Activated gamma-delta T cell treated with Interleukin-2 at 50 U/mL for 16 hours (primary cell): ENCODE measurements at places on chromosomes 2 and 18.

DNA sequence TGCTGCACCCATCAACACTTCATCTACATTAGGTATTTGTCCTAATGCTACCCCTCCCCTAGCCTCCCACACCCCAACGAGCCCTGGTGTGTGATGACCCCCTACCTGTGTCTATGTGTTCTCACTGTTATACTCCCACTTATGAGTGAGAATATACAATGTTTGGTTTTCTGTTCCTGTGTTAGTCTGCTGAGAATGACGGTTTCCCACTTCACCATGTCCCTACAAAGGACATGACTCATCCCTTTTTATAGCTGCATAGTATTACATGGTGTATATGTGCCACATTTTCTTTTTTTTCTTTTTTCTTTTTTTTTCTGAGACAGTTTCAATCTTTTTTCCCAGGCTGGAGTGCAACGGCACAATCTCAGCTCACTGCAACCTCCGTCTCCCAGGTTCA lies 284.1 kb upstream of the CYP26B1 start:
- no peak for DNase-seq

DNA sequence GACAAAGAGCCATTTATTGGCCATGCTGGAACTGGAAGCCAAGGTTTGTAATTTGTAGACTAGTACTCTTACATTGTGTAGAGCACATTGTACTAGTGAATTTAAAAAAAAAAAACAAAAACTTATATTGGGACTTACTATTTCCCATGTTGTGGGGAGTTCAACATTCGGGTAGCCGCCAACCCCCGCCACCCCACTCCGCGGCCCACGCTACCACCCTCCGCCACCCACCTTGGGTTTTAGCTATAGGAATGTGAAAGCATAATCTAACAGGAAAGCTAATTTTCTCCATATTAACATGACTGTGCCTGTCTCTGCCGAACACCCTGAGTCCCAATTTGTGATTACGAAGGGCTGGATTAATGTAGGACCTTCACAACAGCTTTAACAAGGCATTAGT lies 275.8 kb downstream of the FIGN start:
- DNase-seq, result no peak

DNA sequence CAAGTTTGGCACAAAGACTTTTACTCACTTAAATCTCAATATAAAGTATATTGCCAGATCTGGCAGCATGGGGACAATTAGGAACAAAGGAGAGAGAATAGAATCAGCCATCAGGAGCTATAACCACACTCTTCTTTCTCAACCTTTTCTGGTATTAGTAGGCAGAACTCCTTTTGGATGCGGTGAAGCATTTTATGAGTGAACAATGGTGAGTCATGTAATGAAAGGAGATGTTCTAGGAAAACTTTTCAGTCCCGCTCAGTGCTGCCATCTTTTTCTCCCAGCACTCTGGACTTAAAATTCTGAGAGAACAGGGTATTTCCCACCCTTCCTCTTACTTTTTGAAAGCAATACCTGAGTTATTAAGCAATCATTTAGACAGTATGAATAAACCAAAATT lies 32.2 kb downstream of the PLEKHA3 start:
- no peak for DNase-seq

GRCh38 chr2:44747794-44748193 lies 193.7 kb upstream of the SIX3 start:
- DNase-seq, result no peak

DNA sequence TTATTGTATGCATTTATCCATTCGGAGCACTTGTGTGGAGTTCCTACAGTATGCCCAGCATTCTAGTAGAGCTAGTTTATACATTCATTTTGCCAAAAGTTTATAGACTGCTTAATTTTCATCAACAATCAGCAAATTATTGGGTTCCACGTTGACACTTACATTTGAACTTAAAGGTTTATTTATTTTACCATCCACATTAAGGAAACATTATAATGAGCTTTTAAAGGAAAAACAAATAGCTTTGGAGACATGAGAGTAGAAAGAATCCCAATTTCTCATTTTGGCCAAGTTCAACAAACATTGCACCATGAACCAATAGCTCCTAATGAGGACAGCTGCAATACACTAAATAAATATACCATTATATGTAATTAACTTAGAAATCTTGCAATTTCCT lies 501.2 kb upstream of the SMIM21 start:
- DNase-seq, result no peak

DNA sequence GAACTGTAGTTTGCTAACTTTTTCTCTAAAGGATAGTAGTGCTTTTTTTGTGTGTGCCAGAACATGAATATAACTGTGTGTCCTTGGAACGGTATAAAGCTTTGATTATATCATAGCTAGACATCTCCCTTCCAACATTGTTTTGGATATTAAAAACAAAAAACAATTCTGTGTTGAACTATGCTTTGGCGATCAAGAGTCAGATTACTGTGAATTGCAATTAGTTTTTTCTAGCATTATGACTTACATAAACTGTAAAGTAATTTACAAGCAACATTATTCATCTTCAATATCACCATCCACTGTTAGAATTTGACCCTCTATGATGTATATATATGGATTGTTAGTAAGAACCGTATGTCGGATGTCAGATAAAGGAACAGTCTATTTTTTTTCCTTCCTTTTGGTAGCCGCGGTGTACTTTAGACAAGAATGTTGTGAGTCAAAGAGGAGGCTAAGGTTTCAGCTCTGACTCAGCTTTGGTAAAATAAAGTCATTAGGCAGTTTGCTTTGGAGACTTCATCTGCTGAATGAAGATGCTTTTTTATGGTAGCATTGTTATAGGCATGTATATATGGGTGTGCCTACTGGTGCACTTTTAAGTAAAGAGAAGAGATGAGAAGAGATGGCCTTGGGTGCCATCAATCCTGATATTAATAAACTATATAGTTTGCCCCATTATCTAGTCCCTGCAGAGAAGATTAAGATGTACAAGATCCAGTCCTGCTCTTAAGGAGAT lies 76.4 kb downstream of the LTBP1 start:
- DNase-seq, result no peak

- no peak for DNase-seq
These were observed 52.8 kb downstream of the SLC4A10 start for GRCh38 chr2:161676902-161677496.

DNA sequence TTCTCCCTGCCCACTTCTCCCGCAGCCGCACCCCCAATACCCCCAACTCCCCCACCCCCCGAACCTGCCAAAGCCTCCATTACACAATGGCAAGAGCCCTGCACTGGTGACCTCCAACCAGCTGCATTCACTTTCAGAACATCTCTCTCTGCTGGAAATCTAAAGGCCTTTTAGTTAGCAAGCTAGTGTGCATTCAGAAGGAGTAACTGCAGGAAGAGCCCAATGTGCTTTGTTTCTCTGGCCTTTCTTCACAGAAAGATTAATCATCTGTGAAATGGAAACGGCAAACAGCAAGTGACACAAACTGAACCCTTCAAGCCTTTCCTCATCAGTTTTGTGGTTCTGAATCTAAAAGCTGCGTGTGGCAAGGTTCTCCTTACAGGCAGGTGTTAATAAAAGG lies 124.2 kb downstream of the OLA1 start:
- no peak for DNase-seq

DNA sequence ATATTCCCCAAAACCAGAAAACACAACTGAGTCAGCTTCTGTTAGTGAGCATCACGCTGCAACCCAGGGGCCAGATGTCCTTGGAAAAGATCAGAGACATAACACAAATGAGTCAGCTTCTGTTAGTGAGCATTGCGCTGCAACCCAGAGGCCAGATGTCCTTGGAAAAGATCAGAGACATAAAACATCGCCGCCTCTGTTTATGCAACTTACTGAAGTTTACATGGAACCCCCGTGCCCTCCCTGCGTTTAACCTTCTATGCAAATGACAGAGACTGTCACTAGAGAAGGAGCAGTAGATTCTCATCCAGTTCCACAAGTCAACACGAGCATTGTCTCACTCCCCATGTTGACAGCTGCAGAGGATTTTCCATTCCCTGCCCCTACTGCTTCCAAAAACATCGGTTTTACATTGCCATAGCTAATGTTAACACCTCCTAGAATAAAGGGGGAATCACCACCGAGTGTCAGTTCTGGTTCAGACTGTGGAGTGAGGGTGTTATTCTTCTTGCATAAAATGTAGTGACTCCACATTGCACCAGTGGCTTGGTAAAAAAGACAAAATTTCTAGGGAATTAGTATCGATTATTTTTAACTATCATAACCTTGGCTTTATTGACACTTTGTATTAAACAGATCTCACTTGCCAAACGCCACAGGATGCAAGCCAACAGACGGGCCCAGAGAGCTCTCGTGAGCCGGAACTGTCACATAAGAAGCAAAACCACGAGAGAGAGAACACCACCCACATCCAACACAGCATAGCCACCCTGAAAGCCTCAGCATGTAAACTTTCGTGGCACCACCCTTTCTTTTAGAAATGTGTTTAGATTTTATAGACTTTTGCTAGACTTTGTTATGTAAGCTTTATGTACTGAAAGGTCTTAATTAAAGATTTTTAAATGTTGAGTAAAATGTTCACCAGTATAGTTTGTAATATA lies 87.7 kb downstream of the SH3YL1 start:
- peak; percentile 64 for DNase-seq

DNA sequence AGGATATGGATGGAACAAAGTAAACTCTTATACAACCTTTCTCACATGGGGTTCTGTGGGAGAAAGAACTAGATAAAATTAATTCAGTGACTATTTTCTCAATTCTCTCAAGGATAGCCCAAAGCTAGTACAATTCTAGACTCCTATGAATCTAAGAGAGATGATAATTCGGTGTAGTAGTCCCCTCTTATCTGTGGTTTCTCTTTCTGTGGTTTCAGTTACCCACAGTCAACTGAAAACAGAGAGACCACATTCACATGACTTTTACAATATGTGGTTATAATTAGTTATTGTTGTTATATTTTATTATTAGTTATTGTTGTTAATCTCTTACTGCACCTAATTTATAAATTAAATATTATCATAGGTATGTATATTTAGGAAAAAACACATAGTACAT lies 53.5 kb upstream of the C2orf15 start:
- DNase-seq, result no peak

DNA sequence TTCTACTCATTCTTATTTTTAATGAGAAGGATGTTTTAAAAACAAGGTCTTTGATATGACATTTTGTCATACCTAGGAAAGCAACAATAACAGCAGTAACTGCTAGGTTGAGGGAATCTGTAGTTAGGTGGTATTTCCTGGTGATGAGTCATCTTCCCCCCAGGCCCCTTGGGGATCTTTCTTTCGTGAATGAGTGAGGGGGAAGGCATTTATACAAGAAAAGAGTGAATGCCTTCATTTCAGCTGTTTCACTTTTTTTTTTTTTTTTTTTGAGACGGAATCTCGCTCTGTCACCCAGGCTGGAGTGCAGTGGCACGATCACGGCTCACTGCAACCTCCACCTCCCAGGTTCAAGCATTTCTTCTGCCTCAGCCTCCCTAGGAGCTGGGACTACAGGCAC lies 108.6 kb downstream of the MAP4K4 start:
- peak; percentile 38 for DNase-seq

DNA sequence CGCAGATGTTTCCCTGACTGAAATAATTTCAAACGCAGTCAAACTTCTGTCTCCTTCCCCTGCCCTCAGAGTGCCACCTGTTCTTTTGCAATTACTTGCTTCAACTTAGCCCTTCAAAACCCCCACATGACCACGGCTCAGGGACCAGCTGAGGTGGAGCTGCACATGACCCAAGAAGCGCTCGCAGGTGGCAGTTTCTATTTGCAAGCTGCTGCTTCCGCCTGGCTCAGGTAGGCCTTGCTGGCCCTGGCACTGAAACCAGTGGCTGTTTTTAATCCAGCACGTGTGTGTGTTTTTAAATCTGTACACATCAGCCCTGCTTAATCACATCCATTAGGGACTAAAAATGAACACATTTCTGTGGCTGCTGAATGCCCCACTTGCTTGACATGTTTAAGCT lies 95.3 kb downstream of the CCDC93 start:
- no peak for DNase-seq

- DNase-seq, result no peak
These were observed 212.4 kb downstream of the RPIA start for GRCh38 chr2:88903749-88904353.

- DNase-seq, result no peak
These were observed 2.9 kb downstream of the HK2 start for GRCh38 chr2:74836675-74837401.

DNA sequence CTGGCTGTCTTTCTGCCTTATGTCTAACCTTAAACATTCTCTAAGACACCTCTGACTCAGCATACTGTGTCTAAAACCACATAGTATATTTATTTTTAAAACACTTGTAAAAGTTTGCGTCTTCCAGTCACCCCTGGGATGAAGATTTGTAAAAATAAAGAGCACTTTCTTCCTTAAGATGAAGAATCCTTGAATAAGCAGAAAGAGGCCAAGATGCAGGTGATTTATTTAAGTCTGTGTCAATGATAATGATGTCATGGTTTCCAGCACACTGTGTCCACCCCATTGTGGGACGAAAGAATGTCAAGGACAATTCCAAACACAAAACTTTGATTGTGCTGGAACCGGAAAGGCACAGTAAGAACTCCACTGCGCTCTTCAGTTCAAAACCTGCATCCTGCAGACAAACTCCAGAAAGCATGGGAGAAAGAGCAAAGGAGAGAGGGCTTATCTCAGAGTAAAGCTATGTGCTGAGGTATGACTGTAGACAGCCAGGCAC lies 92.9 kb downstream of the ZEB2 start:
- no peak for DNase-seq

DNA sequence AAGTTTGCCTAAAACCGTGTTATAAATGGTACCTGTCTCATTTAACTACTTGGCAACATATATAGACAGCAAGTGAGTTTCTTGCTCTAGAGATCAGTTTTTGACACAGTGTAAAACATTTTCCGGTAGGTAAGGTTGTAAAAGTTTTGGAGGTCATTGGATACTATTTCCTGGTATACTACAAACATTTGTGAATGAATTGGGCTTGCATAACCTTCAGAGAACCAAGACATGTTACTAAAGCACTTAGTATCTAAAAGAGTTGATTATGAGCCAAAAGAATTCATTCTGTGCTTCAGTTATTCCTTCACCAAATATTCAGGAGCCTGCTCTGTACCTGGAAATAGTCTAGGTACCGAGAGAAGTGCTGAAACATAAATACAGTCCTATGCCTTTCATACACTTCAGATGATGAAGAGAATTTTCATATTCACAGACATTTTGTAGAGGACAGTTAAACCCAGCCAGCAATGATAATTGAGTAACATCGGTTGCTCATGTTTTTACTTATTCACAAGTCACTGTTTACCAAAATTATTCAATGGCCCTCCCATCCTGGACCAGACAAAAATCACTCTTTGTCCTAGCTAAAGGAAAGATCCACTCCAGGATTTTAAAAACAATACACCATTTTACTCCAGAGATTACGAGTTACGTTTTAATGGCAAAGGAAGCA lies 319.4 kb upstream of the RBMS1 start:
- no peak for DNase-seq

GRCh38 chr2:31125918-31126695 lies 12.1 kb downstream of the GALNT14 start:
- no peak for DNase-seq

DNA sequence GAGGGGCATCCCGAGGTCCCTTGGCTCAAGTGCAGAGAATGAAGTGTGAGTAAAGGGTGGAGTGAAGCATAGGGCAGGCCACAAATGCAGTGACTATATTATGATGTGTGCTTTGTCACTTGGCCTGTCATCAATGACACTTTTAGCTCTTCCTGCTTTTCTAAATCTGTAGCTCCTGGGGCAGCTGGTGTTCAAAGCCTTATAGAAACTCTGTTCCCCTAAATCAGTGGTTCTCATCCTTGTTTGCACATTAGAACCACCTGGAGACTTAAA lies 135.6 kb upstream of the LGALSL start:
- DNase-seq, result no peak

- no peak for DNase-seq
These were observed 77.8 kb downstream of the CHRNA1 start for GRCh38 chr2:174686430-174686829.

GRCh38 chr18:43883886-43884285 lies 606.6 kb upstream of the SYT4 start:
- no peak for DNase-seq
